ENCODE measurements at places on chromosomes 16 and 17.

DNA sequence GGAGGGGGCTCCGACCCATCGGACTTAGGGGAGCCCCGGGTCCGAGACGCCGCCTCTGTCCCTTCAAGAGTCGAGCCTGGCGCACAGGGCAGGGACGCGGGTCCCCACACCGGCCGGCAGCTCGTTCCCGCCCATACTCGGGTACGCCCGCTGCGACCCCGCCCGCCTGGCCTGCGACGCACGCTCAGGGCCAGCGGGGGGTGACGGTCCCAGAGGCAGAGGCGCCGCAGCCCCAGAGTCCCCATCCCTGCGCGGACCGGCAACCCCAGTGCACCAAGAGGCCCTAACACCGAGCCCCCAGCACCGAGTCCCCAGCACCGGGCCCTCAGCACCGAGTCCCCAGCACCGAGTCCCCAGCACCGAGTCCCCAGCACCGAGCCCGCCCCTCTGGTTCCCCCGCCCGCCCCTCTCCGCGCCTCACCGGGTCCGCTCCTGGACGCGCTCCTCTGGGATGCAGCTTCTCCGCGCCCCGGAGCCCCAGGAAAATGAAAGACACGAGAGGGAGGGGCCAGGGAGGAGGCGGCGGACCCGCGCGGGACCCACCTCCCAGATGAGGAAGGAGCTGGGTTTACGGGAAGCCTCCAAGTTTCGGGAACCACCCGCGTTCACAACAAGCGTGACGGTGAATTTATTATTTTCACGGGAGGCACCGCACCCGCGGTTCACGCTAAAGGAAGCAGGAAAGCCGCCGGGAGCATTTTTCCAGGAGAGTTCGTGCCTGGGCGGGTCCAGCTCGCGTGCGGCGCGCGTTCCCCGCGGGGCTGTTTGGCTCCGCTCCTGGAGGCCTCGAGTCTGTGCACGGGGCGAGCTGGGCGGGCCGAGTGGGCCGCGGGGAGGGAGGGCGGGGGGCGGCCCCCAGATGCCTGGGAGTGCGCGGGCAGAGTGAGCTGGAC is at the start of gene SECTM1:
Gene SECTM1, minus strand, starts transcription at position 488 of the 893 bp plus-strand sequence. CDS start 6,526 bp downstream, outside the sequence.
- DNase-seq, result no peak

GRCh38 chr17:55155856-55156560 is 108.8 kb upstream of the HLF start:
- DNase-seq, result no peak

GRCh38 chr16:71230122-71230845 is at the start of gene HYDIN:
TSS of gene HYDIN (minus strand) at chr16:71230722. CDS start at chr16:71186895, 43,827 bp downstream.
- peak; percentile 51 for DNase-seq

- DNase-seq, result no peak
These were observed 60.6 kb downstream of the BEAN1 start for GRCh38 chr16:66487580-66488275.

DNA sequence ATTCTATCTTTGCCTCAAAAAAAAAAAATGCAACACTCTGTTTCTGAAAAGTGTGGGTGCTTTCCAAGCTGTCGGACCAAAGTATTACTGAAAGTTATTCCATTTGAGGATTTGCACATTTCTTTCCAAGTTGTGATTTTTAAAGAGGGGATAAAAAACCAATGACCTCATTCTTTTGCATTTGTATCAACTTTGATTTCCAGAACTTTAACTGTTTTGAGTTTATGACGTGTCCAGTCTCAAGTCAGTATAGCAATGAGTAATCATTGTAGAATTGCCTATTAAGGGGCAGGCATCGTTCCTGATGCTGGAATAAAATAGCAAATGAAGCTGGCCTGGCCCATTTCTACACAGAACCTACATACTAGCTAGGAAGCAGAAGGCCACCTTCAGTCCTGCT is 229.6 kb upstream of the RBFOX1 start:
- no peak for DNase-seq

GRCh38 chr16:17768257-17768656 is 297.5 kb upstream of the XYLT1 start:
- no peak for DNase-seq

DNA sequence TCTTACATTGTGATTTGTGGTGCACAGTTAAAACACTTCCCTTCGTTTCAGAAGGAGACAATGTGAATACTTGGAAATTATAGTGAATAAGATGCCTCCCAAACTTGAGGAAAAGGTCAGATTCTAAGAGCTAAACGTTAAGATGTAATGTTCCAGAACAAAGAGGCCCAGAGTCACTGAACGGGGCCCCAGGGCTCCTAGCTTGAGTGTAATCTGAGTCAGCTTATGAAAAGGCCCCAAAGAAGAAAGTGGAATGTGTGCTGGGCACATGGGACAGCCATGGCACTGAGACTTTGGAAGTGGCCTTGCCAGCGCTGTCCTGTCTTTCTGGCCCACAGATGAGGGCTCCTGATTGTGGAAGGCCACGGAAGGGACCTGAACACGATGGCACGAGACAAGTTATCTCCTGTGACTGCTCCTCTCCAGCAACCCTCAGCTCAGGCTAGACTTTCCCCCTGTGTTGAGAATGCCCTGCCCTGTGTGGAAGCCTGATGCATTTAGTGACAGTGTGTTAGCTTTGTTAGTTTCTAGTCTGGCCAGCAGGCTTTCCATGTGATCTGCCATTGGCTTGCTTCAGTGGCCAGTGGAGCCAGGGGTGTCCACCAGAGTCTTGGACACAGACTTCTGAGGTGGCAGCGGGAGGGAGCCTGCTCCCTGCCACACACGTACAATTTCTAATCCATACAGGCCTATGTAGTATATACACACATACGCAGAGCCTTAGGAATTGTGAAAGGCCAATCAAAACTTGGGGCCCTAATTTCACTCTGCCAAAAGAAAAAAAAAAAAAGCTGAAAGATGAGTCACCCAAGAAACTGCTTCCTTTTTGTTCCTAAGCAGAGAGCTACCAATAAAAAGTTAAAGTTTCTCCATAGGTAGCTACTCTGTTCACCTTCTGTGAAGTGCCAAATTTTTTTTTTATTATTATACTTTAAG is 13.1 kb downstream of the SPATA33 start:
- no peak for DNase-seq

- DNase-seq, result no peak
These were observed 19.2 kb downstream of the STRADA start for GRCh38 chr17:63722403-63722802.

GRCh38 chr16:78584213-78584860 is 484.9 kb downstream of the WWOX start:
- DNase-seq, result no peak
